ENCODE measurements at places on chromosomes 6 and 20.
A peak's percentile ranks its signal among the peaks of the same experiment; 100 is the strongest.

DNA sequence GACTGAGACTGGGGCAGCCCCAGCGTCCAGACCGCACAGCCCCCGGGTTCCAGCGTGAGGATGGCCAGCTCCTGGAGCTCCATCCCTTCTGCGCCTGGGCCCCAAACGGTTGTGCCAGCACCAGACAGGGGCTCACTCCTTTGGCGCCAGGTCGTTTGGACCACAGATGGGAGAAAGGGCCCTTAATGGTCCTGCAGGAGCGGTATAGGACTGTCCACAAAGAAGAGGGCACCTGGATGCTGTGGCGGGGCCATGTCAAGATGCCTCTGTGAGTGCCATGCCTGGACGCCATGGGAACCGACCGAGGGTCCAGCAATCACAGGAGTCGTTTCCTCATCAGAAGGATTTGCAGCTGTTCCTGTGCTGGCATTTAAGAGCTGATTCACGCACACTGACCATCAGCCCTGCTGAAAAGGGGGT lies 82.7 kb downstream of the DLL1 start:
- no peak for DNase-seq

DNA sequence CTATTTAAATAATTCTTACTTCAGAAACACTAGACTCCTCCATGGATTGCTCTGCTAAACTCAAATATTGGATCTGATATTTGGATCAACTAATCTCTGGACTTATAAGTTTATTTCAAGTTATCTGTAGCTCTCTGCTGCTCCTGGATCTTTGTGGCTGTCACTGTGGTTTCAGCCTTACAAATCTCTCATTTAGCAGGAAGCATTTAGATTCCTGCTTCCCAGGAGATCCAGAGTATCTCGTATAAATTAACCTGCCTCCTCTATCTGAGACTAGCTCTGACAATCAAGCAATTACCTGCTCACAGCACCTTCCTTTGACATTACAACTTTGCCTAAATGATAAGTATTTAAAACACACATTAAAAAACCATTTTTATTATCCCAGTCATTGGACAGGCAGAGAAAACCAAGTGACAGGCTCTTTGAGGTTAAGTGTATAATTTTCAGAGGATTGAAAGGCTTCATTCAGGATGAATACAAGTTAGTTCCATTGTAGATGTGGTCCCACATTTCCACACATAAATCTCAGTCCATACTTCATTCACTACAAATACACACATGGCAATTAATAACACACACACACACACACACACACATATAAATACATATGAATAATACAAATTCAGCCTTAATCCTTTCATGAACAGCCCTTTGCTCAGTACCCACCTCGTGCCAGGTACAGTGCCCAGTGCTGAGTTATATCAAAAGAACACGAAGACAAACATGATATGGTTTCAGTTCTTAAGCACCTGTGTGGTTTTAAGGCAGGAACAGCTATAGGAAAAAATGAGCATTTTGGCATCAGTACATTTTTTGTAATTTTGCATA lies 55.5 kb upstream of the PLCB1 start:
- DNase-seq = no peak

DNA sequence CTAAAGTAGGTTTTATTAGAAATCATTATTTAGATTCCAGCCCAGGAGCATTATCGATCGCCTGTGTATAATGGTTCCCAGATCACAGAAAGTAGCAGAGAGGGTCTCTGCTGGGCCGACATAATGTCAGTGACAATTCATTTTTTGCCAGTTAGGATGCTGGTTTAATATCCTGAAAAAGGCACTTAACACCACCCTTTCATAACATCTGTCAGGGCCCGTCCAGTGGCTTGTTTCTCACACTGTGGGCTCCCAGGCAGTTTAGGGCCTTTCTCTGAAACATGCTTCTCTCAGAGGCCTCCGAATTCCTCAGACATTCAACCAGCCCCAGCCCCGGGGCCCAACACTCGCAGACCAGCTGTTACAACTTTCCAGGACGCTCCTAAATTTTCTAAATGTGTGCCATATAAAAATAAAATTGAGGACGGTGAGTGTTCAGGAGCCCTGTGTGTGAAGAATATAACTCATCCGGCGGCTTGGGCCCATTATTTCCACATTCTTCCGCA lies 108.6 kb upstream of the EYA4 start:
- DNase-seq = no peak

- no peak for DNase-seq
These were observed 295.9 kb upstream of the CDH4 start for GRCh38 chr20:60956194-60956593.

GRCh38 chr6:36343109-36343680 lies 6.5 kb upstream of the BNIP5 start:
- DNase-seq = no peak

GRCh38 chr6:108841377-108841855 lies 6.8 kb upstream of the ARMC2 start:
- no peak for DNase-seq

GRCh38 chr6:15626878-15627674 lies 35.8 kb downstream of the DTNBP1 start:
- DNase-seq = no peak

DNA sequence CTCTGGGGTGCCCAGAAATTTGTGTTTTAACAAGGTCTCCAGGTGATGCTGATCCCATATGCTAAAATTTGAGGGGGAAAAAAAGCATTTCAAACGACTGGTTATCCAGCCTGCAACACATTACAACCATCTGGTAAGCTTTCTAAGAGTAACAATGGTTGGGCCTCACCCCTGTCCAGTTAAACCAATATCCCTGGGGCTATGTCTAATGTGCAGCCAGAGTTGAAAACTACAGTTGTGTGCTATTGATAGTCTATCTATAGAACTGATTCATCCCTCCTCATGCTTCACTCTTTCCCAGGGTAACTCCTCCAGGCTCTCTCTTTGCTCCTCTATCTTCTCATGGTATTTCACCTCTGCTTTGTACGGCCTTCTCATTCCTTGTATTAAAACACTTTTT lies 458.3 kb downstream of the MMUT start:
- DNase-seq = no peak

DNA sequence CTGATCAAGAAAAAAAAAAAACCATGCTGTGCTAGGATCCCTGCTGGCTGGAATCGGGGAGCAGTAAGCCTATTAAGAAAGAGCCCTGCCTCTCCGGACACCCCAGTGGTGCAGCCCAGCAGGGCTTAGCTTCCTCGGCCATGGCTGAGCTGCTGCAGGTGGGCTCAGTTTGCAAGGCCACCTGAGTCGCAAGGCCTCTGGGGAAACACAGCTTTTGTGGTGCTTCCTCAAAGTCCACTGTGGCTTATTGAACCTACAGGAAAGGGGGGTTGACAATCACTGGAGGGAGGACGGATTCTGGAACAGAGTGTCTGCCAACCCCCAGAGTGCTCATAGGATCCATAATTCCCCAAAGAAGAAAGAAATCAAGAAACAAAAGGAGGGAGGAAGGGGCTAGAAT lies 240.8 kb downstream of the SMOC2 start:
- no peak for DNase-seq

GRCh38 chr6:21138336-21139069 lies 455.0 kb upstream of the SOX4 start:
- DNase-seq = no peak

DNA sequence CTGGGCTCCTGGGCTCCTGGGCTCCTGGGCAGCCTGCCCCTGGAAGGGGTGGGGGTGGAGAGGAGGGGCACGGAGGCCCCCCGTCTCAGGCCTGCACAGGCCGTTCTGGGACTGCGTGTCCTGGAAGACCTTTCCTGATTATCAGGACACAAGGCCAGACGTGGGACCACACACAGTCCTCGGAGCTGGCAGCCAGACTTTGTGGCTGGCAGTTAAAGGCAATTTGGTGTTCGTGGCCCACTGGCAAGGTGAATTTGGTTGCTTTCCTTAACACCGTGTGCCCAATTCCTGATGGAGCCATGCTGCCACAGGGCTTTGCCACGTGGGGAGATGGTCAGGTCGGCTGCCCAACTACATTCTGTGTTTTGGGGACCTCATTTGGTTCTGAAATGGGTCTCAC lies 113.5 kb downstream of the SMOC2 start:
- DNase-seq = no peak

- peak; percentile 71 for DNase-seq
These were observed 2.1 kb downstream of the TSPYL4 start for GRCh38 chr6:116251568-116252384.

GRCh38 chr6:37547564-37548061 lies 47.9 kb upstream of the CCDC167 start:
- DNase-seq = peak; percentile 66

DNA sequence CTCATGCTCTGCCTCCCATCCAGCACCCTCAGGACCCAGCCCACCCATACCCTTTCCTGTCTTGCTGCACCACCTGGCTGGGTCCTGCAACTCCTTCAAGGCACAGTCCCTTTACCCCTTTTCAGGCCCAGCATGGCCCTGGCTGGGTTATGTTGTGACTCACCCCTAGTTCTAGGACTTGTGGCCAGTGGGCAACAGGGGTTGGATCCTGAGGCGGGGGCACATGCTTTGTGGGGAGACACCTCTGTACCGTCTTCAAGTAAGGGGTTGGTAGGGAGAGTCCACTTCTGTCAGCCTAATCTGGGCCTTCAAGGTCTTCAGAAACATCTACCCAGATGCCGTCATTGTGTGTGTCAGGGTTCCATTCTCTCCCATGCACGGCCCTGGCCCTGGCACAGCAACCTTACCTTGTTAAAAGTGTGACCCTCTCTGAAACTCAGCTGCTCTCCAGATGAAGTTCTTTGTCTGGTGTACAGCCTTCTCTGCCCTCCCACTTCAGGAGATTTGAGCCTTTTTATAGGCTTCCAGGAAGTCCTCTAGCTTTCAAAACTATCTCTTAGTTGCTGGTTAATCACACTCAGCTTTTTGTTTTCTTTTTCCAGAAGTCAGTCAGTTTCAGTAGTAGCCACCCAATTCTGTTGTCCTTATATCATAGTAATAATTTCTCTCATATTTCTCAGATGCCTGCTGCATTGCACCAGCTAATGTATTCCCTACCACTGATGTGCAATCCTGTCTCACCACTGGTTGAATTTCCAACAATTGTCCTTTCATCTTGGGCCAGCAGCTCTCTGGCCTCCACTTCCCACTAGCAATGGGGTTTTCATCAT lies 107.3 kb downstream of the NRN1 start:
- no peak for DNase-seq

DNA sequence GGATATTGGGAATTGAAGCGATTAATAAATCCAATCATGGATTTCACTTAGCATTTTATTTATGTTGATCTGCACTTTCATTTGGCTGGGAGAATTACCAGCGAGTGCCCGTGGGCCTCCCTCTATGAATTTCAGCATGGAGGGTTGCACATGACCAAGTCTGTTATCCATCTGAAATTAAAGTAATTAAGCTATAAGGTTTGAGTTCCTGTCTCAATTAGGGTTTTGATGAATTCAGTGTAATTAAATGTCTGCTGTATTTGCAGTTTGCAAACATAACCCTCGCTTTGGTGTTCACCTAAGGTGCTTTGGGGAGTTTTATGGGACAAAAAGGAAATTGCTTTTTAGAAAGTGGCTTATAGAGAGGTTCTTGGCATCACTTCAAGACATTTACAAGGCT lies 169.8 kb upstream of the RIN2 start:
- no peak for DNase-seq

DNA sequence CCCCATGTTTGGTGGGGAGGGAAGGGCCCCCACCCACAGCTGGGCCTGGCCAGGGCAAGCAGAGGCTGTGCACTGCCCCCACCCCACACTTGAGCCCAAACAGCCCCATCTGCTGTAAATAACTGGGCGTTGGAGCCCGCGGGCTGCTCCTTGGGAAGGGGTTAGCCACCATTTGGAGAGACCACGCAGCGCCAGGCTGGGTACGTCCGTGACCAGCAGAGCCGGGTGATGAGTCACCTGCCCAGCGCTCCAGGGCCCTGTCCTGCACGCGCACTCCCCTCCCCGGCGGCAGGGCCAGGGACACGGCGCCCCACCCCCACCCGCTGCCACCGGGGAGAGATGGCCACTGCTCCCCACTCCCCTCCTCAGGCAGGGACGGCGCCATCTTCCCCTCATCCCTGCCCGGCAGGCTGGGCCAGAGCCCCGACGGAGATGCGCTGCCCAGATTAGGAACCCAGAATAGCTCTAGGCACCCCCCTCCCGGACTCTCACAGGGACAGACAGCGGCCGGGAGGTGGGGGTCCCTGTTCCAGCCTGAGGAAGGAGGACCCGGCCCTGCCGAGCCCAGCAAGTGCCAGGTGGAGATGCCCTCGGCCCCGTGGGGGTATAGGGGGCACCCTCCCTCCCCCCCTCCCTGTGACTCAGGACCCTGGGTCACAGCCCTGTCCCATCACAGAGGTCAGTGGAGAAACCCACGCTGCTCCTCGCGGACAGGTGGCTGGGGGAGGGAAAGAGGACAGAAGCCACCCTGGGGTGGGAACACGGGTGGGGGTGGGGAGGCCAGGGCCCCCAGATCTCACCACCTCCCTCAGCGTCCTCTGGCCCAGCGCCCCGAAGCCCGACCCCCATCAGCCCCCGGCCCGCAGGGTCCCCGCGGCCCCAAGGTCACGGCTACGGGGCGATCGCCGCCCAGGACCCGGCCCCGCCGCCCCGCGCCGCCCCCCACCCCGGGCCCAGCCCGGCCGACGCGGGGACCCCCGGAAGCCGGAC lies 642 bp downstream of the EEF1A2 start:
- peak; percentile 23 for DNase-seq

DNA sequence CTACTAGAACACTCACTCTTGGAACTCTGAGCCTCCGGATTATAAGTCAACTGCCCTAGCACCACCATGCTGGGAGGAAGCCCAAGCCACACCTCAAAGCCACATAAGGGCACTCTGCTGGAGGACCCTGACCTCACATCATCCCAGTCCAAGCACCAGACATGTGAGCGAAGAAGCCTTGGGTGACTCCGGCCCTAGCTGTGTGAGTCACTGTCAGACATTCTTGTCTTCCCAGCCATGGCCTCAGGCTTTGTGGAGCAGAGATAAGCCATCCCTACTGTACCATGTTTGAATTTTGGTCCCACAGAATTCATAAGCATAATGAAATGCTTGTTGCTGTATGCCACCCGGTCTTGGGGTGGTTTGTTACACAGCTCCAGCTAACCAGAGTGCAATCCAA lies 247.7 kb downstream of the SOD2 start:
- no peak for DNase-seq

DNA sequence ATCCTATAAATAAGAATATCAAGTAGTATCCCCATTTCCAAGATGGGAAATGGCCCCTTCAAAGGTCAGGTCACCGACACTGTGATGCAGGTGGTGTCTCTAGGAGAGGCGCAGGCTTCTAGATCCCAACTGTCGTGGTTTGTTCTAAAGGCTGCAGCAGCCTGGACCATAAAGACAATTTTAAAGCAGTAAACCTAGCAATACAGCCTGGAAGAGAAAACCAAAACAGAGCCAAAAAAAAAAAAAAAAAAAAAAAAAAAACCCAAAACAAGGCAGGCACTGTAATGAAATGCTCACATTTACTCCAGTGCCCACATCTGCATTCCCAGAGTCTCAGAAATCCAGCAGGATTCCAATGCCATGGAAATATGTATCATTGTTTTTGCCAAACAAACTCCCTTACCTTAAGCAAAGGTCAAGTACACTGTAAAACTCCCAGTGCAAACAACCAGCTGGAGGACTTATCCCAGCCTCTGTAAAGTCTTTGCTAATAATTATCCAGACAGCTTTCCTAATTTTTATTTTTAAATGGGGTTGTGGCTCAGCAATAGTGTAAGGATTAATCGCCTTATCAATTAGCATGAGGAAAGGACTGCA lies 98.2 kb downstream of the PSMG4 start:
- DNase-seq = no peak

- no peak for DNase-seq
These were observed 212.0 kb upstream of the PCSK2 start for GRCh38 chr20:17014756-17015366.

Measured in iris pigment epithelial cell (primary cell).